ENCODE measurements at places on chromosomes 1 and 21.

DNA sequence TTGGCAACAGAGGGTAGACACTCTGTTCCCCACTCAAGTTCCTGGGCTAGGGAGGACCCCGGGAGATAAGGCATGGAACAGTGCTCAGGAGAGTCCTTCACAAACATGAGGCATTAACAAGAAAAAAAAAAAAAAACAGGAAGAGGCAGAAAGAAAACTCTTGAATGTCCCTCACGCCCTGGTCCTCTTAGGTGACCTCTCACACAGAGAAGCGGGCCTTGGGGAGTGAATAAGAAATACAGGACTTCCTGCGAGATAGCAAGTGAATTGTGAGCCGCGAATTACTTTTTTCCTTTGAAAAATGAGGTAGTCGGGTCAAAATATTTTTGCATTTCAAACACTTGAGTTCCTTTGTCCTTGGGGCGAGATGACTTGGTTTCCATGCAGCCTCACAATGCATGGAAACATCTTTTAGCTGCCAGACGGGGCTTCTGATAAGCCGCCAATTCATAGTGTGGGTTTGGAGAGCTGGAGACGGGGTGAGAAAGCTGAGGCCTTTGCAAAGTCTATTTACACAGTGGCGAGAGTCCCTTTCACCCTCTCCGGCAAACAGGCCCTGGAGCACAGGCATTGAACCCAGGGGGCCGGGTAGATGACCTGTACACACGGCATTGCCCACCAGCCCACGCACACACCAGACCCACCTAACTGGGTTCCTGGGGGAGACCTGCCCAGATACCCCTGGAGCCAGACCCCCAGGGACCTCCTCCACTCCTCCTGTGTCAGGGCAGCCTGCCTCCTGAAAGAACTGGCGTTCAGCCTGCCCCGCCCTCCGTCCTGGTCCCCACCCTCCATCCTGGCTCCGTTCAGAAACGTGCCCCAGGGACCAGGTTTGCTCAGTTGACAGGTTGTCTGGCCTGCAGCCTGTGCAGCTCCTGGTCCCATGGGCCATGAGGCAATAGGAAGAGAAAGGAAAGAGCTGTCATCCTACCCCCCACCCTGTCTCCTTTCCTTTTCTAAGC, 192.3 kb downstream of the PRDM16 start:
- DNase-seq = no peak

DNA sequence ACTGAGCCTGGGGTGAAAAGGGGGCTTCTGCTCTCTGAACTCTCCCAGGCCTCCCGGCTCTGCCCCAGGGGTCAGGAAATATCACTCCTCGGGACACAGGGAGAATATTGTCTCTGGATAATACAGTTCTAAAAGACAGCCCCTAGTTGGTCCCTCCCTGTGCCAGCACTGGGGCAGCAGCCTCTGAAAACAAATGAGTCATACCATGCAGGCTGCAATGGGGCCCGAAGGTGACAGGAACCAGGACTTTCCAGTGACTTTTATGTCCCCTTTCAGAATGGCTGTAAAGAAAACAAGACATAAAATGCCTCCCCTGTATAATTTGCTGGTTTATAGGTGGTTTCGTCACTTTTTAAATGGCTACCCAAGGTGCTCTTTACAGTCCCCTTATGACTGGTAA, 360.0 kb downstream of the NPHP4 start:
- no peak for DNase-seq

GRCh38 chr1:64826991-64827390, 82.1 kb downstream of the RAVER2 start:
- DNase-seq = no peak

GRCh38 chr1:242219298-242219901, 220.5 kb upstream of the MAP1LC3C start:
- DNase-seq = no peak

DNA sequence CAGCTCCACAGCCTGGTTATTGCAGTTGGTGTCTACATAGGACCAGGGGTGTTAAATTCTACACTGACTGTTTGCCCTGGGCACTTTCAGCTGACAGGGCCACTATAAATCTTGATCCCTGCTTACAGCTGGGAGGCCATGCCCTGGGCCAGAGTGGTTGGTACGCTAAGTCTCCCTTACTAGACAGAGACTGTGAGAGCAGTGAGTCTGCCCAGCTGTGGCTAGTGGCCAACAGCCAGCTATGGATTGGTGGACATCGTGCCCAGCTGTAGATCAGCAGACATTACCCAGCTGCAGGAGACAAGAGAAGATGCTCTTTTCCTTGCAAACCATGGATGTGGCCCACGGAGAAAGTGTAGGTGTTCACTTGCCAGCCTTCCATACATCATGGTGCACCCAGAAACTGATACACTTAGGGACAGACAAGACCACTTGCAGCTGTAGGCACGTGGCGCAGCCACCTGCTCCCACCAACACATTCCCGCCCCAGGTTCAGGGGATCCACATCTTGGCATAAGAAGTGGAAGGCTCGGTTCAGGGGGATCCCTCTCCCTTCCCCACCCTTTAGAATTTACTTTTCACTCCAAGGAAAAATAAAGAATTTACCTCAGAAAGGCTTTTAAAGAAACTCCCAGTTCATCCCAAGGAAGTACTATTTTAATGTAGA, 16.4 kb upstream of the PAX7 start:
- no peak for DNase-seq

GRCh38 chr1:229035054-229035747, 235.7 kb upstream of the RAB4A start:
- DNase-seq = no peak

- DNase-seq = no peak
Observed at GRCh38 chr1:84615790-84616189, 41.5 kb upstream of the CTBS start.

- no peak for DNase-seq
Observed at GRCh38 chr1:203521074-203521794, 27.3 kb downstream of the OPTC start.

- DNase-seq = no peak
Observed at GRCh38 chr1:125065092-125065820, 3880.5 kb downstream of the SRGAP2C start.

DNA sequence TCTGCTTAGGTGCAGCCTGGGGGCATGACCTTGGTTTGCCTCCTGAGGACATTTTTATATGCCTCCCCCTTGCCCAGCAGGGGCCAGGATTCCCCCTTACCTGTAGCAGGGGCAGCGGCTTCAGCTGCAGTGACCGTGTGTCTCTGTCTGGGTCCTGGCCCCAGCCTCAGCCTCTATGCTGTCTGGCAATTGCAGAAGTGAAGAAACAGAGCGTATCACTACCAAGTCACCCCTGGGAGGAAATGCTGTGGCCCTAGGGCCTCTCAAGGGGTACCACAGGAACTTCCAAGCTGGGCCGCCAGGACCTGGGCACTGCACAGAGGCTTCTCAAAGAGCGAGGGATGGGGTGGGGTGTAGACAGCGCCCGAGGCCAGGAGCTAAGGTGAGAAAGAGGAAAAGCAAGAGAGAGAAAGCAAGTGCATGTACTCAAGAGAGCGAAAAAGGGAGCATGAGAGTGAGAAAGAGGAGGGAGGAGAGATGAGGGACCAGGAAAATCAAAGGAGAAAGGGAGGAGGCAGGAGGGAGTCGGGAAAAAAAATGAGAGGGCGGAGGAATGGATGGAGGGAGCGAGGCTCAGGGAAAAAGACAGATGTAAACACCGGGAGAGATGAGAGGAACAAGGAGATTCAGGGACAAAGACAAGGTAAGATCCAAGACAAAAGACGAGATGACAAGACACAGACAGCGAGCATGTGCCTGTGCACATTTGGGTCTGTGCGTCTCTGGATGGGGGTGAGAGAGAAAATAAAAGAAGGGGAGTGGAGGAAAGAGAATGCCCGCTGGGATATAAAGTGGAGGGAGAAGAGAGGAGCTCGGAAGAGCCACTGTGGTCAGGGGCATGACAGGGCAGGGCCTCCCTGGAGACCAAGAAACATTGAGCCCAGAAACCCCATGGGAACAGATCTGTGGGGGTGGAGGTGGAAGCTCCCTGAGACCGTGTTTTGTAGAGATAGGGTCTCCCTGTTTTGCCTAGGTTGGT, at the start of gene PTAFR:
Gene PTAFR, minus strand, starts transcription at position 199 of the 979 bp plus-strand sequence. CDS start 25,669 bp downstream, outside the sequence.
- no peak for DNase-seq

DNA sequence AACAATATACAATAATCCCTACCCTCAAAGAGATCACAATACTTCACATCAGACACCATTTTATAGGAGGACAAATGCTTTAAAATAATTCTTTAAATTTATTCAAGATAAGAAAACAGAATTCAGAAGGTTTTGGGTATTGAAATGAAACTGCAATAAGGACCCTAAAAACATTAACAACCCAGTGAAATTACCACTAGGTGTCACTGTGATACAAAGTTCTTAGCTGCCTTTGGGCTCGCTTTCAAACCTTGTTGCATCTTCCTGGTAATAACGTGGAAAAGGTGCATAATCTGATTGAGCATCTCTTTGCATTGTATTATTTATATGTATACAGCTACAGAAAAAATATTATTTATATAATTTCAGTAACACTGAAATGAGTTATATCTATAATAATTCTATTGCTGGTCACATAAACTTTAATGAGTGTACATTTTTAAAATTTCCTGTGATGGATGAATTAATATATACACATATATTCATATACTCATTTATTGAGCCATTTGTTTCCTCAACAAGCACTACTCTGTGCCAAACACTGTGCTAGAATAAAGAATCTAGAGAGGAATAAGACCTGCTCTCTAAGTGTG, 185.2 kb downstream of the FAF1 start:
- DNase-seq = no peak

DNA sequence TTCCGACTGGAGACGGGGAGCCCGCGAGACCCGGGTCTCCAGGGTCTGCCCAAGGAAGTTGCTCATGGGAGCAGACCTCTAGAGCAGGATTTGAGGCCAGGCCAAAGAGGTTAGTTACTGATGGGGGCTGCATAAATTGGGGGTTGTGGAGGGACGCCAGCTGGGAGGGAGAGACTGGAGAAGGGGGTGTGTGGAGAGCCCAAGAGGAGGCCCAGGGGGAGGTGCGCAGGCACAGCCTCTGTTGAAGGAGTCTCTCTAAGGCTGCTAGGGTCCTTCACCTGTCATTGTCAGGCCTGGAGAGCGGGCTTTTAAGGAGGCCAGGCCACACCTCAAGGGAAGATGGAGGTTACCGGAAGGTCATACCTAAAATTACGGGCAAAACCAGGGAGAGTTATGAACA, 363 bp downstream of the PLA2G5 start:
- DNase-seq = no peak

DNA sequence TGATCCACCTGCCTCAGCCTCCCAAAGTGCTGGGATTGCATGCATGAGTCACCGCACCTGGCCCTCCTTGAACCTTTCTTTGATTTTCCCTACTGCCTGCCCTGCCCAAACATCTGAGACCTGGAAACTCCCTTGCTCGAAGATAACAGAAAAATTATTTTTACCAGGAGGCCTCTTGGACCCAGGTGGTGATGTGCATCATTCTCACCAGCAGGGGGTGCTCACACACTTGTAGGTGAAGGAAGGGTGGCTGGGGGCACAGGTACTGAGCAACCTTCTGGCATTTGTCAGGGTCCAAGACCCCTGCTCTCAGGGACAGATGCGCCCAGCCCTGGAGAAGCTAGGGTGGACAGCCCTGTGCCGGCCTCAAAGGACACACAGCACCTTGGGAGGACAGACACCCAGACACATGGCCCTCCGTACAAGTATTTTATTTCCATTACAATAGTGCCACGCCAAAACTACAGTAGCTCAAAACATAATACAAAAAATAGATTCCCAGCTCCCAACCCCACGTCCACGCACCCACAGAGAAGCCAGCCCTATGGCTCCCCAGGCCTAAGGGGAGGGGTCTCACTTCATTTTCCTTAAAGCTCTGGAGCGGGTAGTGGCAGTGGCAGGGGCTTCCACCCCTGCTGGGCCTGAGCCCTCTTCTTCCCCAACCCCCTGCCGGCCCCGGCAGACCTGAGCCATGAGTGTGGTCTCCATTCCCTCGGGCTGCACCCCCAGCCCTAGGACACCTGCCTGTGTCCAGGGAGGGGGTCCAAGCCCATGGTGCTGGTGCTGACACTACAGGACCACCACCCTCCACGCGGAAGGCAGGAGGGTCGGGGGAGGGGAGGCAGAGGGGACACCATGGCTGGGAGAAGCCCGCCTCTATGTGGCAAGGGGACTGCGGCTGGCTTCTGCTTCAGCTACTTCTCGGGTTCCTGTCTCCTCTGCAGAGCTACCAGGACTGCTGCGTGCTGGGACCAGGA, 40.4 kb upstream of the EIF4G3 start:
- DNase-seq = peak; percentile 58

DNA sequence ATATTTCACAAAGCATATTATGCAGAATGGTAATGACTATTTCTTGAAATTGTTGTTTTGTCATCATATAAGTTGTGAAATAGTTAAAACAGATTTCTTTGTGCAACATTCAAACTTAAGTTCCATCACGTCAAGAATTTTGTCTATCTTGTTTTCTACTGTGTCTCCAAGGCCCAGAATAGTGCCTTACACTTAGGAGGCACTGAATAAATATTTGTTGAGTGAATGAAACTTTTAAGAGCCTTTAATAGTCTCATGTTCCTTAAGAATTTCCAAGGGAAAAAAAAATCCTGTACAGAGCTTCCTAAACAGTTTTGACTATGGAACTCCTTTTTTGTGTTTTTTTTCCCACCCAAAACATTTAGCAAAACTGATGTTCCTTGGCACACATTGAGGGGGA, 50.8 kb upstream of the TNFSF18 start:
- no peak for DNase-seq

- no peak for DNase-seq
Observed at GRCh38 chr1:236836157-236836556, 41.1 kb downstream of the MTR start.

DNA sequence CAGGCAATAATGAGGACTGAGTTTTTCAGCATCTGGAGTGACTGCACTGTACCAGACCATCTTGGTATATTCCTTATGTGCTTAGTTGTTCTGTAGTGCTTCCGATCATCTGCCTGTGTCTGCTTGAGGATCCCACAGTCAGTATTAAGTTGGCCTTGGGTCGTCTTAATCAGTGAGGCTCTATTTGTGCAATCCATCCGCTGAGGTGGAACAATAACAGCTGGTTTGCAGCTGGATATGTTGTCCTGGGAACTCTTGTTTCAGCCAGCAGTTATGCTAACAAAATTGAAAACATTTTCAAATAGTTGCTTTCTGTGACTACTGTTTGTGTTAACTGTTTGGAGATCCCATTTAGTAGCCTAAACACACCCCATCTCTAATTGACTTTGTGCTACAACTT, 73.7 kb downstream of the LAMC1 start:
- no peak for DNase-seq

- DNase-seq = no peak
Observed at GRCh38 chr1:73765551-73766233, 432.3 kb downstream of the LRRIQ3 start.

GRCh38 chr1:186499571-186499970, 38.7 kb upstream of the PDC start:
- DNase-seq = no peak

- no peak for DNase-seq
Observed at GRCh38 chr1:71647513-71648300, 566.9 kb upstream of the ZRANB2 start.

- no peak for DNase-seq
Observed at GRCh38 chr1:184624051-184624450, 130.6 kb downstream of the EDEM3 start.

- no peak for DNase-seq
Observed at GRCh38 chr1:97210307-97210706, 488.7 kb downstream of the PTBP2 start.

DNA sequence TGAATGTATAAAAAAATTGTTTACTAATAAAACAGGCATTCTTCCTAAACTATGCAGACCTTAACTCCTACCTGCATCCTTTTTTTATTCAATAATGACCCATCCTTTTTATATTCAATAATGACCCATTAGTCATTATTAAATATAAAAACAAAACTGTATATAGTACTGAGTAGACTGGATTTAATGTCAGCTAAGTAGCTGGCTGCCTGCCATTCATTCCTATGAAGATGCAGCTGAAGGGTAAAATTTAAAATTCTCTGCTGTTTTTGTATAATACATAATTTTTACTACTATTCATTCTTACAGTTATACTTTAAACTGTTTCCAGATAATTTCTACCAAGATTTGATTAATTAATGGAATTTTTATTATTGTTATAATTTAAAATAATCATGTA, 79.3 kb downstream of the DENND1B start:
- no peak for DNase-seq
